ENCODE measurements at places on chromosomes 11 and 22. TPM values are rescaled to one million over a fixed set of nuclear protein-coding genes. Genes with fewer than 3 reads are reported as not detected.

The PATE2 gene
- total RNA-seq, result 1.6 TPM

The CREB3L1 gene
- 1.2 TPM for total RNA-seq

The NLRP14 gene
- 0.94 TPM for total RNA-seq

The NF2 gene
- 41.6 TPM for total RNA-seq

The USP35 gene
- total RNA-seq, result 10.8 TPM

The TBX1 gene
- total RNA-seq, result 0.62 TPM

The HTR3A gene
- total RNA-seq, result 0.31 TPM

The ANKK1 gene
- not detected for total RNA-seq

The ROBO4 gene
- 3.6 TPM for total RNA-seq

The GLYATL2 gene
- total RNA-seq, result 1.2 TPM

The BIRC3 gene
- total RNA-seq, result 1.7 TPM

The SCGB1D2 gene
- total RNA-seq, result not detected

The KRTAP5-11 gene
- total RNA-seq, result not detected

The POU2AF2 gene
- not detected for total RNA-seq

The JAML gene
- 1.2 TPM for total RNA-seq

The OR10G8 gene
- total RNA-seq, result not detected

The SMIM35 gene
- not detected for total RNA-seq

The TNRC6B gene
- total RNA-seq, result 44.3 TPM

The ENTHD1 gene
- total RNA-seq, result 0.16 TPM

The LRRC75B gene
- 5.3 TPM for total RNA-seq

The GSTT2B gene
- 4.1 TPM for total RNA-seq

The OR52N1 gene
- total RNA-seq, result not detected

The OR51E2 gene
- not detected for total RNA-seq

The MS4A10 gene
- not detected for total RNA-seq

The CAT gene
- total RNA-seq, result 63.3 TPM

The HTR3B gene
- 0.31 TPM for total RNA-seq

The SCN2B gene
- 5.8 TPM for total RNA-seq

The TTC36 gene
- total RNA-seq, result 2.7 TPM

The OR52A1 gene
- total RNA-seq, result not detected

The OR51Q1 gene
- not detected for total RNA-seq

The CD3G gene
- total RNA-seq, result not detected

The LMF2 gene
- 9.8 TPM for total RNA-seq

The GGTLC2 gene
- total RNA-seq, result not detected

The CASP5 gene
- 0.47 TPM for total RNA-seq

The RAB36 gene
- 5.9 TPM for total RNA-seq

The IGLL5 gene
- not detected for total RNA-seq

The MS4A6E gene
- not detected for total RNA-seq

The PRR5L gene
- 3.1 TPM for total RNA-seq

The DYNC2H1 gene
- 94.1 TPM for total RNA-seq

The MUC6 gene
- not detected for total RNA-seq

The TYR gene
- not detected for total RNA-seq

The MCM5 gene
- 11.9 TPM for total RNA-seq

The POLA2 gene
- 0.94 TPM for total RNA-seq

The PTPN5 gene
- 27.5 TPM for total RNA-seq

The APOA4 gene
- not detected for total RNA-seq

The IGSF9B gene
- total RNA-seq, result 5.5 TPM

The SCARF2 gene
- 1.7 TPM for total RNA-seq

The THOC5 gene
- 33.5 TPM for total RNA-seq

The NFAM1 gene
- total RNA-seq, result 0.62 TPM

The TP53AIP1 gene
- total RNA-seq, result 0.47 TPM

The MIAT gene
- 221 TPM for total RNA-seq
